ENCODE measurements at places on chromosomes 3 and 15. TPM values are rescaled to one million over a fixed set of nuclear protein-coding genes. Genes with fewer than 3 reads are reported as not detected.

GRCh38 chr3:142530296-142530695 lies 48.2 kb downstream of the ATR start:
- no peak for DNase-seq
- H3K36me3 ChIP-seq, result no peaks in the 10 kb centered on the region
- no peaks in the 10 kb centered on the region for H3K4me1 ChIP-seq
- H3K27me3 ChIP-seq, result no peaks in the 10 kb centered on the region
- H3K27ac ChIP-seq, result no peak overlapping the region

Gene GPR160
- 4.3 TPM for total RNA-seq

DNA sequence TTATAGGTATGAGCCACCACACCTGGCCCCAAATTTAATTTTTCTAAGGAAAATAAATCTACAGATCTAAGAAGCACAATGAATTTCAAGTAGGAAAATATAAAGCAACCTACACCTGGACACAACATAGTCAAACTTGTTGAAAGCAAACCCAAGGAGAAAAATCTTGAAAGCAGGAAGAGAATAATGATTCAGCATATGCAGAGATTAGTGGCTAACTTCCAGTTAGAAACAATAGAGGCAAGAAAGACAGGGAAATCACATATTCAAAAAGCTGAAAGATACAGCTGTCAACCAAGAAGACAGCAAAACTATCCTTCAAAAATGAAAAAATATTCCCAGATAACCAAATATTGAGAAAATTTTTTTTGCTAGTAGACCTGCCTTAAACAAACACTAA lies 49.4 kb downstream of the ZNF148 start:
- H3K36me3 ChIP-seq, result peaks cover 4% of the 10 kb centered on the region
- H3K27ac ChIP-seq, result peak overlapping the region; percentile 56
- peaks cover 5% of the 10 kb centered on the region for H3K4me1 ChIP-seq
- no peak overlapping the region for H3K4me3 ChIP-seq

DNA sequence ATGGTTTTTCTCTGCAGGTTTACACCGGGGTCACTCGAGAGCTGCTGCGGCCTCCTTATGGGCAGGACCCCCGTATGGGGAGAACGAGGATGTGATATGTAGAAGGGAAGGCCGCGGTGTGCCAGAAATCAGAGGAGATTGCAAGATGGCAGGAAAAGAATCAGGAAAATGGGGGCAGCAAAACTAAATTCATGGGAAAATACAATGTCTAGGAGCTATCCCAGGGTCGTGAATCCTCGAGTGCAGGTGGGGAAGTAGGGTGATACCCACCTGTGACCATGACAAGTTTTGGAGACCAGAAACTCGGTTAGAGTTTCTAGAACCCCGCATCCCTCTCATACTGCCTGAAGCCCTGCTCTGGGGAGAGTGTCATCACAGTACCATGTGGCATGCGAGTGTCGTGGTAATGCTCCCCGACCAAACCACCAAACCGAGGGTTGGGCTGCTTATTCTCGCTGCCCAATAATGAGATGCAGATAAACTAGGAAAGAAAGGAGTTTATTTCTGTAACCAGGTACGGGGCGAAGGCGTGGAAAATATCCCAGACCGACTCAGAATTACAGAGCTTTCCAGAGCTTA lies 781 bp downstream of the TRNT1 start:
- peak; percentile 16 for DNase-seq
- H3K4me3 ChIP-seq, result peak overlapping the region; percentile 84
- H3K36me3 ChIP-seq, result peaks cover 18% of the 10 kb centered on the region
- H3K4me1 ChIP-seq, result peaks cover 7% of the 10 kb centered on the region

GRCh38 chr15:60649845-60650548 lies 171.1 kb upstream of the ICE2 start:
- H3K4me3 ChIP-seq, result no peak overlapping the region
- no peaks in the 10 kb centered on the region for H3K36me3 ChIP-seq
- H3K4me1 ChIP-seq, result peaks cover 50% of the 10 kb centered on the region
- H3K27ac ChIP-seq, result no peak overlapping the region
- H3K27me3 ChIP-seq, result no peaks in the 10 kb centered on the region
- no peak for DNase-seq

GRCh38 chr15:34023907-34024306 lies 15.1 kb downstream of the AVEN start:
- DNase-seq, result no peak
- no peak overlapping the region for H3K4me3 ChIP-seq
- H3K36me3 ChIP-seq, result no peaks in the 10 kb centered on the region
- no peaks in the 10 kb centered on the region for H3K4me1 ChIP-seq
- no peak overlapping the region for H3K27ac ChIP-seq
- H3K27me3 ChIP-seq, result no peaks in the 10 kb centered on the region

Data from neural progenitor cell (in vitro differentiated cells).